ENCODE measurements at places on chromosomes 16 and 17. TPM values are rescaled to one million over a fixed set of nuclear protein-coding genes. Genes with fewer than 3 reads are reported as not detected.

NPIPA3 gene
- 9.8 TPM for total RNA-seq

CORO6 gene
- 8.9 TPM for total RNA-seq

CRYBA1 gene
- not detected for total RNA-seq

ZG16 gene
- not detected for total RNA-seq

DNA sequence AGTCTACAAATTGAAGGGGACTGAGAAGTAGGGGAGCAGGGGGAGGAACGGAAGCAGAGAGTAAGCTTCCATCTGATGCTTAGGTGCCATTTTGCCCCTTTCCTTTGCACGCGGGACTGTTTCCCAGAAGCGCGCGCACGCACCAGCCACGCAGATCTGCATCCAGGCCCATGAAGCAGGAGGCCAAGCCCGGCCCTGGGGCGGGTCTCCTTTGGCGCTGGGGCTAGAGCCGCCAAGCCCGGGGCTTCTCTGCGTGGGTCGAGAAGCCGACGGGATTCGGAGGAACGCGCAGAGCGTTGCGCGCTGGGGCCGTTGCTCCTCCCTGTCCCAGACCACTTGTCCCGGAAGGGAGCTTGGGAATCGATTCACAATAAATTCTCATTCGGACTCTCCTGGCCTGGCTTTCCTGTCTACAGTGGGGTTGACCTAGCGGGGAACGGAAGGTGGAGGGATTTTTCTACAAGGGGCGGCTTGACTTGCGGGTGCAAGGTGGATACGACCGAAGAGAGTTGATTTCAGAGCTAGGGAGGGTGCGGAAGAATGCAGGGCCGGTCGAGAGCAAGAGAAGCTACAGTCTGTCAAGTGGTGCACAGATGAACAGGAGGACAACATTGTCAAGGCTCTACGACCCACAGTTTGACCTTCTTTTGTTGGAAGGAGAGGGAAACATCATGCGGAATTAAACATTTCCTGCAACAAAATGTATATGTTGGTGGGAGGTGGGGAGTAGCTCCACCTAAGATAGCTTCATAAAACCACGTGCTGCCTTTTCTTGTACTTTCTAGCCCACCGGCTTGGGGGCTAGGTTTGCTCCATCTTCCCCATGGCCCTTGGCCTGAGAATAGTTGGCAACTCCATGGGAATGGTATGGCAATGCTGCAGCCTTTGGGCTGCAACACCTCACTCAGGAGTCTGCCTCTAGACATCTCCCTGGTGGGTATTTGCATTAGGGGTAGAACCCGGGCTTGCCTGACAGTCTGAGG, 4.5 kb downstream of the HOXB9 start:
- no peak for DNase-seq

GRCh38 chr16:80150978-80151721, 389.6 kb upstream of the DYNLRB2 start:
- DNase-seq, result peak; percentile 76

GRCh38 chr17:65064452-65065019, 8.0 kb upstream of the GNA13 start:
- peak; percentile 62 for DNase-seq
